ENCODE measurements at places on chromosomes 1 and 21.
A peak's percentile ranks its signal among the peaks of the same experiment; 100 is the strongest.

GRCh38 chr1:29488086-29488793 is 251.9 kb downstream of the PTPRU start:
- DNase-seq, result no peak

- DNase-seq, result no peak
These were observed 81.6 kb upstream of the LRRC8D start for GRCh38 chr1:89739013-89739843.

DNA sequence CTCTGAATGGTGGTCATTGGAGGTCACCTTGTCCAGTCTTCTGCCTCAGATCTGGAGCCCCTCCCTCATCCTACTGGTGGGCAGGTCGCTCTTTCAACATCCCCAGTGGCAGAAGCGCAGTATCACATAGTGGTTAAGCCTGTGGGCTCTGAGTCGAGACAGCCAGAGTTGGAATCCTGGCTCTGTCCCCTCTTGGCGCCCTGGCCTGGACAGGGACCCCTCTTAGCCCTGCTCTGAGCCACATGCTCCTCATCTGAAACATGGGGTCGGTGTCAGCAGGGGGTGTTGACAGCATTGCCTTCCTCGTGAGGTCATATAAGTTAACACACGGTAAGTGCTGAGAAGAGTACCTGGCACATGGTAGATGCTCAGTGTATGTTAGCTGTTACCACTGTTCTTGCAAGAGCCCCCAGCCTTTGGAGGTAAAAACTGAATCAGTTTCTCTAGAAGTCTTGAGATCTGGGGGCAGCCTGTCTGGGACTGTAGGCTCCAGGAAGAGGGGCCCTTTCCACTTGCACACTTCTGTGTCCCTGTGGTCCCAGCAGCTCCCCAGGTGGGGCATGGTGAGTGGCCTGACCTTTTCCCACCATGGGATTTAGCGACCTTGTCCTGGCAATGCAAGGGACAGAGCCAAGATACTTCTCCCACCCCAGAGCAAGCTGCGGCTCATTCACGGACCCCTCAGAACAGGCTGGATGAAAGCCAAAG is 6.4 kb downstream of the ZC3H12A start:
- DNase-seq, result no peak

DNA sequence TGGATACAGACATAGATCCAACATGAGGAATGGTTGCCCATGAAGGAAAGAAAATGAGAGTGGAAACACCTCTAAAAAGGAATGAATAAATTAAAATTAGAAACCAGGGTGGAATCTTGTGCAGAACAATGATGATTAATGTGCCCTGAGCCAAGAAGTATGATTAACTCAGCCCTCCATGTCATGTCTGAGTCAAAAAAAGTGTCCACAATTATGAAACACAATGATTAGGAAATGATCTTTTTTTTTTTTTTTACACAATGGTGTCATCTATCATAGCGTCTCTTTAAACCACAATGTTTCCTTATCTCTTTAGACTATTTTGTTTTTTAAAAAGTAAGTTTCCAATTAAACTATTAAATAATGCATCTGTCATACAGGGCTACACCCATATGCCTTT is 78.9 kb upstream of the RAB4A start:
- no peak for DNase-seq

DNA sequence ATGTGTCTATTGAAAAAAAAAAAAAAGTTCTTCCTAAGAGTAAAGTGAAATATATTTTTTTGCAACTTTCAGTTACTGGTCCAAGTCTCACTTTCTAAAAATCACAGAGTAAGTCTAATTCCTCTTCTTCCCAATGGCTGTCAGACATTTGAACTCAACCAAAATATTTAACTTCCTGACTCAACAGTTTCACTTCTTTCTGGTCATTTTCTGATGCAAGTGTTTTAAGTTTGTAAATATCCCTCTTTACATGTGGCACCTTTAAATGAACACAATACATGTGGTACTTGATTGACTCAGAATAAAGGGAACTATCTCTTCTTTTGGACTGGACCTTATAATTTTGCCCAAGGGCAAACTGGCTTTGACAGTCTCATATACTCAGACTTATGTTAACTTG is 76.7 kb downstream of the ASH1L start:
- no peak for DNase-seq

GRCh38 chr1:214719207-214719606 is 116.2 kb downstream of the CENPF start:
- no peak for DNase-seq

GRCh38 chr1:37157634-37158033 is 123.3 kb upstream of the GRIK3 start:
- DNase-seq, result no peak

DNA sequence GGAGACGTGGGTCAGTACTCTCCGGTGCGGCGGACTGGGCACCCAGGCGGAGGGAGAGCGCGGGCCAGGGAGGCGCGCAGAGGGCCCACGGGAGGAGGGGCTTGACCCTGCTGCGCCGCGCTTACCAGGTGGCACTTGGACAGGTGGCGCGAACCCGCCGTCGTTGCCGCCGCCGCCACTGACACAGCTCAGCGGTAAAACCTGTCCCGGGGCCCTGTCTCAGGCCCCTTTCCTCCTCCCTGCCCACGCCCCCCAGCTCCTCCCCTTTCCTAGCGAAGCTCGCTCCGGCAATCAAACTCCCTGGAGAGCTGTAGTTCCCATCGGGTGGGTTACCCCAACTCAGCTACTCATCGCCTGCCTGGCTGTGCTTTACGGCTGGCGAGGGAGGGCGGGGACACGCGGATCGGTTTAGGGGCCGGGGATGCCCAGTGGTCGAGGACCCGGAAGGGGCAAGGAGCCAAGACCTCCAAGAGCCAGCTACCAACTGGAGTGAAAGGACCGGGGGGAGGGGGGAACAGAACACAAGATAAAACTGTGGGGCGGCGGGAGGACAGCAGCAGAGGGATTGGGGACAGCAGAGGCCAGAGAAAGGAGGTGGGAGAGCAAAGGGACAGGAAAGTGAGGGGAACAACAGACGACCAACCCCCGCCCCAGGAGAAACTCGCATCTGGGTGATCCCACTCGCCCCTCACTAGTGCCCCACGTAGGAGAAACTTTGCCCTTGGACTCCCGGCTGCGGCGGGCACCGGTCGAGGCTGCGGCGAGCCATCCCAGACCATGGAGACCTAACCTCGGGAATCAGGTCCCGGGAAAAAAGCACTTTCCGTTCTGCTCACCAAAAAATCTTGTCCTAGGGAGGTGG is 2.9 kb downstream of the GFI1 start:
- peak; percentile 50 for DNase-seq

DNA sequence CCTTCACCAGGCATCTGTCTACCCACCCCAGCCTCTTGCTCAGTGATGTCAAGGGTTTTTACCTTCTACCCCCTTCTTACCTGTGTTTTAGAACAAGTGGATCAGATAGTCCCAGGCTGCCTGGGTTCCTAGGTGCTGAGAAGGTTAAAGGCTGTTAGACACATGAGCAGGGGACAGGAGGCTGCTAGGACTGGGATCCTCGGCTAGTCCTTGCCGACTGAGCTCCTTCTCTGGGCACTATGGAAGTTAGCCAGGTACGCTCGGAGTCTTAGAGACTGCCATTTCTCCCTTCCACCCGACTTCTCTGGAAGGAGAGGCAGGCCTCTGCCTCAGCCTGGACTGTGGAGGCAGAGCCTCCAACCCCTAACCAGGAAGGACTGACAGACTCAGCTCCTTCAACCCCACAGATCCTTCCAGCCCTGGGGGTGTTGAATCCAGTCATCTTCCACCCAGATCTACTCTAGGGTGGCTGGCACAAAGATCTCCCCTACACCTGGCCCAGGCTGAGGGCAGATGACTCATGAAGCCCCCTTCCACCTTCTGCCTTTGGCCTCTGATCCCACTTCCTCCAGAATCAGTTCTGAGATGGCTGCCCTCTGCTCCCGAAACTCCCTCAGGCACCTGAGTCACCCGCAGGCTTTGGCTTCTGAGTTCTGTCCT is at the start of gene DYNLT4:
Gene DYNLT4 (minus strand): TSS at position 648 of the 660 bp plus-strand sequence. CDS start 683 bp downstream, outside the sequence.
- no peak for DNase-seq

GRCh38 chr1:174656409-174657059 is 208.8 kb downstream of the GPR52 start:
- no peak for DNase-seq

DNA sequence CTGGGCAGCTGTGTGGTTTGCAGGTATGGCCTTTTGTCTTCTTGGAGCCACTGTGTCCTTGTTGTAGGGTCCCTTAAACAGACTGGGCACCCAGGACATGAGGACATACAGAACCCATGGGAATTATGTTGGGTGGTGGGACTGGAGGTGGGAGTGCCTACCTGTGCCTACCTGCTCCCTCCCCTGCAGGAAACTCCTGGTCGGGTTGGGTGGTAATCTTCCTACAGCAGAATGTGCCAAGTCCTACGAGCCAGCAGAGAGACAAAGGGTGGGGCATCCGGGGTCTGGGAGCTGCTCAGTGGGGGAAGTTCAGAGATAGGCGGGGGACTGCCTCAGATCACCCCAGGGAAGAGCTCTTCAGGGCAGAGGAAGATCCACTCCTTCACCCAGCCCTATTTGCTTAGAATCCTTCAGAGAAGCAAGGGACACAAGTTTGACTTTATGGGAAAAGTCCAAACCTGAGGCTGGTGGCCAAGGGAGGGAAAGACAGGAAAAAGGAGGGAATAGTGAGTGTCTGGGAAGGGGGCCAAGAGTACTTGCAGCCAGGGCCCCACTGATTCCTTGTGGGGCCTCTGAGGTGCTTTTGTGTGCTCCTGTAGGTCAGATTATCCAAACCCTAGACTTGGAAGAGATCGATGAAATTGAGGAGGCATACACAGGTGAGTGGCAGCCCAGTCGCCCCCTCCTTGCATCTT is 58.3 kb downstream of the KIF21B start:
- DNase-seq, result no peak

GRCh38 chr1:4086085-4086850 is 186.2 kb upstream of the C1orf174 start:
- DNase-seq, result no peak

DNA sequence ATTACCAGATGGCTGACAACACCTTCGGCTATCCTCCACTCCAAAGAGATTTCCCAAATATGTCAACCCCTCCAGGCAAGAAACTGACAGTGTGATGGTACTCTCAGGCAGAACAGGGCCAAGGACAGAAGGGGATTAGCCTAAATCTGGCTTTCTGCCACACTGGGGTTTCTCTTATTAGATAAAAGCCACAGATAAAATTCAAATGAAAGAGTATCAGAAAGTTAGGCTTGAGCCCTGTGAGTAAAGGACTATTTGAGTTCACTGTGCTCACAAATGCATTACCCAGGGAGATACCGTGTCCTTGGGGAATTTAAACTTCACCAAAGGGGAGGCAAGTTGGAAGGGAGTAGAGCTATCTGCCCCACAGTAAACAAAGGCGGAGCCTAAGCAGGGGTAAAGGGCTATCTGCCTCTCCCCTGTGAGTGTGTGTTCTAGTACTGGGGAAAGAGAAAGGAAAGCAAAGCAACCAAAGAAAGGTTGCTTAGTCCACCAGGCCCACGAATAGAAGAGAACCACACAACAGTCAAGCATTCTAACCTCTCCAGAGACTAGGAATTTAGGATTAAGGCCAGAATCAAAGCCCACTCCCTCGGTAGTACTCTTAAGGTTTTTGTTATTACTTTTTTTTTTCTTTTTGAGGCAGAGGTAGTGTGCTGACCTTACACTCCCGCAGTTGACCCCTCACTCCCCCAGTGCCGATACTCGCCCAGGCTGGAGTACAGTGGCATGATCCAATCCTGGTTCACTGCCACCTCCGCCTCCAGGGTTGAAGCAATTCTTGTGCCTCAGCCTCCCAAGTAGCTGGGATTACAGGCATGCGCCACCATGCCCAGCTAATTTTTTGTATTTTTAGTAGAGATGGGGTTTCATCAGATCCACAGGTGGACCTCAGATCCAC is 12.7 kb downstream of the TPM3 start:
- DNase-seq, result no peak

GRCh38 chr1:109883248-109883955 is 27.2 kb upstream of the CSF1 start:
- no peak for DNase-seq

GRCh38 chr21:44816761-44817505 is 929 bp downstream of the SUMO3 start:
- DNase-seq, result no peak

DNA sequence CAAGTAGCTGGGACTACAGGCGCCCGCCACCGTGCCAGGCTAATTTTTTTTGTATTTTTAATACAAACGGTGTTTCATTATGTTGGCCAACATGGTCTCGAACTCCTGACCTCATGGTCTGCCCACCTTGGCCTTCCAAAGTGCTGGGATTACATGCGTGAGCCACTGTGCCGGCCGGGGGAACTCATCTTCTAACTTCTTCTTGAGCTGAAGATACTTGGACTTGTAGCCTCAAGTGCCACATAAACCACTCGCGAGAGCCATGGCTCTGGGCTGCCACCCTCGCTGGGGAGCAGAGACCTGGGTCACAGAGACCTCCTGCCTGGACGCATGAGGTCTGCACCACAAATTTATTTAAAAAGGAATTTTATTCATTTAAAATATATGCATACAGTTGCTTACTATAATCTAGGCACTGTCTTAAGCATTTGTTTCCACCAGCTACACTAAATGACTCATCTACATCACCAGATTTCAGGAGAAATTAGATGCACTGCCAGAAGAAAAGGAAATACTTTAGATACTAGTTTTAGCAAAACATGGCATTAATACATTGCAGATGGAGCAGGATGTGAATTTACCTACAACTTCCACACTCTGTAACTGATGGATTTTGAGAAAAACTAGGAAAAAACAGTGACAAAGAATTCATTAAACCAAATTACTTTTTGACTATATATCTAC is 29.9 kb upstream of the PUM1 start:
- DNase-seq, result no peak

DNA sequence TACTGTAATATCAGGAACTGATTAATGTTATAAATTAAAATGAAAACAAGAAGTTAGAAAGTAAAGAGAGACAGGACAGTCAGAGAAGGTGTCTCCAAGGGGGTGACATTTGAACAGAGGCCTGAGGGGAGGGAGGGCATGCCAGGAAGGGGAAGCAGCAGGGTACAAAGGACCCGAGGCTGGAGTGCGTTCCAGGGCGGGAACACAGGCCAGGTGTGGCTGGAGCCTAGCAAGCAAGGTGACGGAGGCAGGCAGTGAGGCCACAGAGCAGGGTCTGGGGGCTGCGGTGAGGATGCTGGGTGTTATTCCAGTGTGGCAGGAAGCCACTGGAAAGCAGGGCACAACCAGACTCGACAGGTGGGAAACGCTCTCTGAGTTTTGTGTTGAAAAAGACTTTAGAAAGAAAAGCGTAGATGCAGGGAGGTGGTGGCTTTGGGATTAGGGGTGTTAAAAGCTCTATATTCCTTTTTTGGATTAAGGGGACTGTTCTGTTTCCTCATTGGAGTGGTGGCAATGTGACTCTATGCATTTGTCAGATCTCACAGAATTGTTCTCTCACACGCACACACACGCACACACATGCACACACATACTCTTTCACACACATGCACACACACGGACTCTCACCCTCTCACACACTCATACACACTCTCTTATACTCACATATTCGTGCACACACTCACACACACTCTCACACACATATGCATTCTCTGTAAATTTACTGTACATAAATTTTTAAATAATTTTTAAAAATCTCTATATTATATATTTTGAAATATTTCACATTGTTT is 124.5 kb downstream of the GLIS1 start:
- DNase-seq, result no peak
